Activated CD8-positive, alpha-beta memory T cell treated with anti-CD3 and anti-CD28 coated beads for 36 hours (primary cell): ENCODE measurements at places on chromosomes 6 and 20. TPM values are rescaled to one million over a fixed set of nuclear protein-coding genes. Genes with fewer than 3 reads are reported as not detected.

Gene FOXS1
- not detected for total RNA-seq

Gene FAM83D
- total RNA-seq, result 11.2 TPM

Gene CGA
- total RNA-seq, result not detected

Gene SRMS
- total RNA-seq, result not detected

Gene IRAK1BP1
- 3.0 TPM for total RNA-seq

Gene SLC35D3
- total RNA-seq, result not detected

Gene STMND1
- not detected for total RNA-seq

Gene SNAI1
- 0.52 TPM for total RNA-seq

Gene MPIG6B
- total RNA-seq, result 0.06 TPM

Gene CPNE5
- total RNA-seq, result 0.36 TPM

Gene MAFB
- 0.11 TPM for total RNA-seq

Gene MYB
- 30.7 TPM for total RNA-seq

Gene TINAG
- not detected for total RNA-seq

Gene PDE7B
- total RNA-seq, result 0.40 TPM

Gene PBOV1
- not detected for total RNA-seq

Gene HLA-DQB1
- 9.5 TPM for total RNA-seq

Gene HRH3
- not detected for total RNA-seq

Gene R3HDML
- not detected for total RNA-seq

Gene SOBP
- total RNA-seq, result 1.6 TPM

Gene ACTL10
- total RNA-seq, result 4.2 TPM

Gene OPN5
- total RNA-seq, result not detected

Gene KHDC1L
- total RNA-seq, result not detected

Gene SALL4
- total RNA-seq, result 0.46 TPM

Gene MPC1
- 32.8 TPM for total RNA-seq

Gene WFDC13
- total RNA-seq, result not detected

Gene TFAP2A
- not detected for total RNA-seq
